ENCODE measurements at places on chromosomes 11 and 22. TPM values are rescaled to one million over a fixed set of nuclear protein-coding genes. Genes with fewer than 3 reads are reported as not detected.

GRCh38 chr11:68142028-68142412, 20.8 kb upstream of the CHKA start:
- no peak for DNase-seq
- H3K36me3 ChIP-seq = no peaks in the 10 kb centered on the region
- peaks cover 30% of the 10 kb centered on the region for H3K4me1 ChIP-seq
- no peaks in the 10 kb centered on the region for H3K27me3 ChIP-seq

Gene MN1
- 4.0 TPM for total RNA-seq

GRCh38 chr11:134978388-134979088, 566.5 kb upstream of the B3GAT1 start:
- DNase-seq = no peak
- no peaks in the 10 kb centered on the region for H3K4me1 ChIP-seq
- no peaks in the 10 kb centered on the region for H3K36me3 ChIP-seq
- H3K4me3 ChIP-seq = no peak overlapping the region

GRCh38 chr22:42207918-42208317, 62.5 kb downstream of the TCF20 start:
- H3K4me1 ChIP-seq = no peaks in the 10 kb centered on the region
- H3K27ac ChIP-seq = no peak overlapping the region
- no peaks in the 10 kb centered on the region for H3K27me3 ChIP-seq
- no peak for DNase-seq
- H3K36me3 ChIP-seq = peaks cover 32% of the 10 kb centered on the region
- no peak overlapping the region for H3K4me3 ChIP-seq

GRCh38 chr11:66680966-66681645, 3.4 kb upstream of the RBM4B start:
- no peaks in the 10 kb centered on the region for H3K36me3 ChIP-seq
- H3K27me3 ChIP-seq = no peaks in the 10 kb centered on the region
- H3K4me3 ChIP-seq = no peak overlapping the region
- no peak for DNase-seq

- H3K27ac ChIP-seq = no peak overlapping the region
- H3K27me3 ChIP-seq = no peaks in the 10 kb centered on the region
- H3K36me3 ChIP-seq = no peaks in the 10 kb centered on the region
- no peak overlapping the region for H3K4me3 ChIP-seq
- DNase-seq = no peak
- H3K4me1 ChIP-seq = no peaks in the 10 kb centered on the region
Measured at GRCh38 chr22:33421859-33422258, 363.7 kb upstream of the SYN3 start.

DNA sequence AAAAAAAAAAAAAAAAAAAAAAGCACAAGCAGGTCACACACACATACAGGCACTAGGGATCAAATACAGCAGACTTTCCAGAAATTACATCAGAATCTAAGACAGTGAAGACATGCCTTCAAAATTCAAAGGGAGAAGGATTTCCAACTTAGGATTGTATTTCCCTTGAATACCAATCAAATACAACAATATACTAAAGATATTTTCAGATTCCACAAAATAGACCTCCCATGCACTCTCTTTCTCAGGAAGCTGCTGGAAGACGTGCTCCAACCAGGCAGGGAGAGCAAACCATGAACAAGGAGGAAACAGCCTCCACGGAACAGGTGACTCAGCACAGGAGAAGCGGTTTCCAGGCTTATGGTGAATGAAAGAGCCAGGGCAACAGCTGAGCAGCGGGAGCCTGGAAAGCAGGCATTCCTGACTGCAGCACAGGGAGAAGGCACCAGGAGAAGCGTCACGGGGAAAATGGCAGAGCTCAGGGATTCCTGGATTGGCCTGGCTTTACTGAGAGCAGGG, 32.0 kb downstream of the TMEM184B start:
- no peak for DNase-seq
- H3K4me3 ChIP-seq = no peak overlapping the region
- H3K27ac ChIP-seq = peak overlapping the region; percentile 24
- H3K4me1 ChIP-seq = peaks cover 55% of the 10 kb centered on the region
- no peaks in the 10 kb centered on the region for H3K27me3 ChIP-seq

- no peak overlapping the region for H3K27ac ChIP-seq
- H3K36me3 ChIP-seq = no peaks in the 10 kb centered on the region
- DNase-seq = no peak
- H3K4me3 ChIP-seq = no peak overlapping the region
- no peaks in the 10 kb centered on the region for H3K4me1 ChIP-seq
Measured at GRCh38 chr11:21811572-21811971, 381.3 kb upstream of the ANO5 start.

GRCh38 chr11:68574308-68574707, 110.0 kb upstream of the GAL start:
- H3K27ac ChIP-seq = no peak overlapping the region
- no peaks in the 10 kb centered on the region for H3K27me3 ChIP-seq
- no peaks in the 10 kb centered on the region for H3K4me1 ChIP-seq

DNA sequence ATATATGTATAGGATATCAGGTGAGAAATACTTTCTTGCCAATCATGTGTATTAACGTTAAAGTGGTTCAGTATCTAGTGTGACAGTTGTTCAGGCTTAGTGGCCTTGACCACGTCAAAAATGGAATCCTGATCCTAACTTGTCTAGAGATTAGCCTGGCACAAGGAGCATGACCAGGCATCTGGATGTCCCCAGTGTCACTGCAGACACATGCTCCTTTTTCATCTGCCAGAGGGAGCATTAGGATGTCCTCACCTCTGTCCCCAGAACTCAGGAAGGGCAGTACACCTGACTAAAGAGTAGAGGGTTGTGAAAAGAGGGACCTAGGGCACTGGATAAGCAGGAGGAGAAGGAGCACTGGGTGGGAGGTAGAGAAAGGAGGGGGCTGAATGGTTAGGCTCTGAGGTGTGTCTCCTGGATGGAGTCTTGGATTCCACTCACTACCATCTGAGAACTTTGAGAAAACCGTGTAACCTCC, 40.9 kb upstream of the GGTLC2 start:
- no peak for DNase-seq
- H3K4me1 ChIP-seq = no peaks in the 10 kb centered on the region

GRCh38 chr11:85831050-85831449, 20.1 kb upstream of the SYTL2 start:
- H3K4me1 ChIP-seq = peaks cover 4% of the 10 kb centered on the region
- H3K27ac ChIP-seq = no peak overlapping the region

DNA sequence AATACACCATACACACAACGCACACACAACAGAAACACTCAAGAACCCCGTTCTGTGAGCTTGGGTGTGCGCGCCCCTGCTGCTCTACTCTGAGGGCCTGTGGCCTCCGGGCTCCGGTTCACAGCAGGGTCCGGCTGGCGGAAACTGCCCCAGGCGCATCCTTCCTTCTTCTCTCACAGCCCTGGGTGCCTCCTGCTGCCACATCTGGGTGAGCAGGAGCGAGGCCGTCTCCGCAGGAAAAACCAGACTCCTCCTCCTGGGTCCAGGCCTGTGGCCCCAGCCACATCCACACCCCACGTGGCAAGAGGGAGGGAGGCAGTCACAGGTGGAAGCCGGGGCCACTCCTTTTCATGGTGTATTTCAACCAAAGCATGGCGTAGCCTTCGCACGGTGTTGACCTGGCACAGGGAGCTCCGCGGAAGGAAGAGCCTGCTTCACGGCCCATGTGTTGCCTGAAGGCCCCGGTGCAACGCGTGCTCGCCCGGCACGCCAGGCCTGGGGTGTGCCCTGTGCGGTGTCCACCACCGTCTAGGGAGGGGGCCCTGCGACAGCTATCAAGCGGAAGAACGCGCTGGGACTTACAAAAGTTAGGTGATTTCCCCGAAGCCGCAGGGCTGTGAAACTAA, 1502.7 kb downstream of the TBC1D22A start:
- peaks cover 12% of the 10 kb centered on the region for H3K27me3 ChIP-seq
- H3K27ac ChIP-seq = no peak overlapping the region
- DNase-seq = no peak
- no peak overlapping the region for H3K4me3 ChIP-seq

Gene LRRN4CL
- total RNA-seq = 2.0 TPM

- peak; percentile 70 for DNase-seq
- H3K4me3 ChIP-seq = no peak overlapping the region
- H3K36me3 ChIP-seq = no peaks in the 10 kb centered on the region
- no peaks in the 10 kb centered on the region for H3K27me3 ChIP-seq
- H3K27ac ChIP-seq = peak overlapping the region; percentile 80
Measured at GRCh38 chr11:35303596-35304385, 115.6 kb downstream of the SLC1A2 start.

GRCh38 chr11:36619502-36619901, 21.5 kb upstream of the RAG2 start:
- H3K4me3 ChIP-seq = no peak overlapping the region
- no peaks in the 10 kb centered on the region for H3K36me3 ChIP-seq
- peaks cover 6% of the 10 kb centered on the region for H3K4me1 ChIP-seq

Gene MMP3
- total RNA-seq = not detected

GRCh38 chr11:44456544-44457300, 108.7 kb upstream of the CD82 start:
- no peaks in the 10 kb centered on the region for H3K36me3 ChIP-seq
- H3K4me1 ChIP-seq = no peaks in the 10 kb centered on the region
- no peak overlapping the region for H3K27ac ChIP-seq
- DNase-seq = no peak

- no peak overlapping the region for H3K27ac ChIP-seq
- DNase-seq = no peak
- H3K27me3 ChIP-seq = no peaks in the 10 kb centered on the region
- H3K4me1 ChIP-seq = peaks cover 9% of the 10 kb centered on the region
- H3K36me3 ChIP-seq = peaks cover 9% of the 10 kb centered on the region
Measured at GRCh38 chr22:20027966-20028854, 7.3 kb downstream of the TANGO2 start.

- H3K4me1 ChIP-seq = peaks cover 34% of the 10 kb centered on the region
- no peaks in the 10 kb centered on the region for H3K27me3 ChIP-seq
- DNase-seq = peak; percentile 72
- peak overlapping the region; percentile 88 for H3K4me3 ChIP-seq
- H3K36me3 ChIP-seq = no peaks in the 10 kb centered on the region
Measured at GRCh38 chr22:26589367-26589844, 526 bp downstream of the TPST2 start.

Gene TAF6L
- 23.9 TPM for total RNA-seq

Gene IFITM10
- 7.9 TPM for total RNA-seq

DNA sequence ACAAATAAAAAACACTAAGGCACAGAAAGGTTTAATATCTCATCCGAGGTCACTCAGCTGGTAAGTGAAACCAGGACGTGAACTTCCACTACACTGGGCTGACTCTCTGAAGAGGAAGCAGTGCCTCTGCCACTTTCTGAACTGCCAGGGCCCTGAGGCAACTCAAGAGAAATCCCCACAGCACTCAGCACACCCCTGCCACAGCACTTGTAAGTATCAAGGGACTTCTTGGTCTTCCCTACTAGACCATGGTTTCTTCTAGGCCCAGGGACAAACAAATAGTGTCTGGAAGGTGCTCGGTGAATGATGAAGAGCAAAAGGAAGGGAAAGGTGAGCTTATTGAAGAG, 49.7 kb downstream of the RPL27A start:
- H3K27me3 ChIP-seq = no peaks in the 10 kb centered on the region
- H3K27ac ChIP-seq = peak overlapping the region; percentile 60
- no peak overlapping the region for H3K4me3 ChIP-seq
- peaks cover 30% of the 10 kb centered on the region for H3K4me1 ChIP-seq
- DNase-seq = no peak
- no peaks in the 10 kb centered on the region for H3K36me3 ChIP-seq

DNA sequence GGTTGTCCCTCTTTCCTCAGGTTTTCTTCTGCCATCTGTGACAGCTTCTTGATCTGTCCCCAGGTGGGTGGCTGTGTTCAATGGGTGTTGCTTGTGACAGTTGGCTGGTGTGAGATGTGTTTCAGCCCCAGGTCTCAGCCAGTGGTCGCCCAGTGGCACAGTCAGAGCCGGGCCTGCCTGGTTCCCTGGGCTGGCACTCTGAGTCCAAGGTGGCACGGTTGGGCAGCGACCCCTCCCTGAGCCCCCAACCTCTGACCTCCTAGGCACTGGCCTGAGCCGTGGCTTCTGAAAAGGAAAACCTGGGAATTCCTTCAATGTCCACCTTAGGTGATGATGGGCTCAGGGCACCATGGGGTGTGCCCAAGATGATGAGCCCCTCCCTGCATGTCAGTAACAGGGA, 14.0 kb upstream of the PRODH start:
- no peak overlapping the region for H3K4me3 ChIP-seq
- DNase-seq = peak; percentile 48
- no peaks in the 10 kb centered on the region for H3K36me3 ChIP-seq
- no peak overlapping the region for H3K27ac ChIP-seq
- no peaks in the 10 kb centered on the region for H3K4me1 ChIP-seq

DNA sequence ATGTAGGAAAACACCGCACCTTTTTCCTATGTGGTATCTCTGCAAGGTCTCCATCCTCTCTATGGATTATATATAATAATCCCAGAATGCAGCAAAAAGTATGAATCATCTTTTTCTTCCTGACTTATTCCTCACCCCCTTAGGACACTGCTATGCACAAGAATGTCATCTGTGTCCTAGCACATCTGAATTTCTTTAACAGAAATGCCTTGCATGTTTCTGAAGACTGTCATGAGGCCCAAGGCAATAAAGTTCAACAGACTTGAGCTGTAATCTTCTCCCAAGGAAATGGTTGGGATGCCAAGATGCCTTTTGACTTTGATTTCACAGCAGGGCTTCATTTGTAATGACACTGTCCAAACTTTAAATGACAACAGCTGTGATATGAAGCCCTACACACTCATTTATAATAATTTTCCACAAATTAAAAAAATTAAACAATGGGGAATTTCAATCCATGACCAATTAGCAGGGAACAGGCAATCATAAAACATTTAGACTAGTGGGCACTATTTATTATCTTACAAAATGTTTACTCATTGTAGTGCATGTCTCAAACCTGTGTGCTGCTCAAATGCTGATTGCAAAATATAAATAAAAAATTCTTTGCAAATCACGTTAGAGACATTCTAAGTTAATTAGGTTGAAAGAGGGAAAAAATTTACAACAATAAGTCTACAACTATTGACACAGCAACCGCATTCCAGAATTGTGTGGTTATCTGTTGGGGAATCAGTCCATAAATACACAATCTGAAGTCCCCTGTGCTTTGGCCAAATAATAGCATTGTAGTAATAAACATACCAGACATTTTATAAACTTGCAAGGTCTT, 242.3 kb downstream of the SWAP70 start:
- H3K4me3 ChIP-seq = no peak overlapping the region
- DNase-seq = no peak
- H3K27me3 ChIP-seq = no peaks in the 10 kb centered on the region
- H3K36me3 ChIP-seq = no peaks in the 10 kb centered on the region
- H3K4me1 ChIP-seq = no peaks in the 10 kb centered on the region

Gene SLC22A6
- not detected for total RNA-seq

Measured in upper lobe of right lung (tissue), 1 donor.